ENCODE measurements at places on chromosomes 5 and 9. TPM values are rescaled to one million over a fixed set of nuclear protein-coding genes. Genes with fewer than 3 reads are reported as not detected.
A peak's percentile ranks its signal among the peaks of the same experiment; 100 is the strongest.

Gene SLCO6A1
- total RNA-seq: not detected

Gene SLC4A9
- total RNA-seq: not detected

Gene NDFIP1
- 68.2 TPM for total RNA-seq

Gene HTR1A
- not detected for total RNA-seq

Gene ENHO
- total RNA-seq: 1.6 TPM

Gene ANKRD34B
- not detected for total RNA-seq

Gene CBY3
- not detected for total RNA-seq

Gene IL7R
- 1.8 TPM for total RNA-seq

Gene SAXO1
- total RNA-seq: not detected

GRCh38 chr5:62685221-62685620, 106.6 kb downstream of the LRRC70 start:
- DNase-seq: no peak

DNA sequence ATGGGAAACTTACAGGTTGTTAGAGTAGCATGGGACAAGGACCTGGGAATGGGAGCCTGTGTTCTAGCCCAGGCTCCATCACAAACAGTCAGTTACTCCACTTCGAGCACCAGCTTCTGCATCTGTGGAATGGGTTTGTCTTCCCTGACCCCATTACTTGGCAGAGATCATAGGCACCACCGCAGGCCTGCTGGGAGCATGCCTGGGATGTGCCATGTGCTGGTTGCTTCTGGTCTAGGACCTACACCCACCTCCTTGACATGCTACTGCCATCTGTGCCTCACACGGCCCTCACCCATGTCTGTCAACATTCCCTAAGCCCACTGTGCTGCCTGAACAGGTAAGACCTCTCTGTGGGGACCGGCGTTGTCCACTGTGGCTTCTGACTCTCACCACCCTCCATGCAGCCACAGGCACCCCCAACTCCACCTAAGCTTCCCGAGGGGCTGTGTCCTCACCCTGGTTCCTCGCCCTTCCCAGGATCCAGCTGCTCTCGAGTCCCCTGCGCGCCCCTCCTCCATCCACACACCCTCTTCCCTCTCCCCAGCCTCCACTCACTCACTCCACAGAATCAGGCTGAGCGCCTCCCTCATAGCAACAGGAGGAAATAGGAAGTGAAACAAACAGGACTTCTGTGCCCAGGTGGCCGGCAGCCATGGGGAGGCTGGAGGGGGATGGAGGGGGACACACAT, 85.9 kb upstream of the FAM120A start:
- peak; percentile 35 for DNase-seq

DNA sequence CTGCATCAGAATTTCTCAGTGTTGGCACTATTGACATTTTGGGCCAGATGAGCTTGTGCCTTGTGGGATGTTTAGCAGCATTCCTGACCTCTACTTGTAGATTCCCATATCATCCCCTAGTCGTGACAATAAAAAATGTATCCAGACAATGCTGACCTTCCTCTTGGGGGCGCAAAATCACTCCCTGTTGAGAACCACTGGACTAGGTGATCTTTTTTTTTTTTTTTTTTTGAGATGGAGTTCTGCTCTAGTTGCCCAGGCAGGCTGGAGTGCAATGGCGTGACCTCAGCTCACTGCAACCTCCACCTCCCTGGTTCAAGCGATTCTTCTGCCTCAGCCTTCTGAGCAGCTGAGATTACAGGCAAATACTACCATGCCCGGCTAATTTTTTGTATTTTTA, 22.6 kb downstream of the STXBP1 start:
- no peak for DNase-seq

GRCh38 chr9:90841615-90842014, 40.0 kb downstream of the SYK start:
- DNase-seq: no peak

- DNase-seq: peak; percentile 57
Observed at GRCh38 chr5:93246090-93246855, 334.7 kb downstream of the NR2F1-AS1 start.

DNA sequence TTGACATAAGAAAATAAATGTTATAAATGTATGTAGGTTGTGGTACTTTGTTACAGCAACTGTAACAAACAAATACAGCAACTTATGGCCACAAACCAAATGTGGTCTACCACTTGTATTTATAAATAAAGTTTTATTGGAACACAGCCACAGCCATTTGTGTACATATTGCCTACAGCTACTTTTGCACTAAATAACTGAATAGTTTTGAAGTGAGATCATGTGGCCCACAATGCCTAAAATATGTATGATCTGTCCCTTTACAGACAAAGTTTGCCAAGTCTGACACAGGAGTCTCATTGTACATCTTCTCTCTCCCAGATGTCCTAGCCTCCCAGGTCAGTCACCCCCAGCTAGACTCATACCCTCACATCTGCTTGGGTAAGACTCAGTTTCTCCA, 283.6 kb upstream of the PRDM9 start:
- DNase-seq: no peak

DNA sequence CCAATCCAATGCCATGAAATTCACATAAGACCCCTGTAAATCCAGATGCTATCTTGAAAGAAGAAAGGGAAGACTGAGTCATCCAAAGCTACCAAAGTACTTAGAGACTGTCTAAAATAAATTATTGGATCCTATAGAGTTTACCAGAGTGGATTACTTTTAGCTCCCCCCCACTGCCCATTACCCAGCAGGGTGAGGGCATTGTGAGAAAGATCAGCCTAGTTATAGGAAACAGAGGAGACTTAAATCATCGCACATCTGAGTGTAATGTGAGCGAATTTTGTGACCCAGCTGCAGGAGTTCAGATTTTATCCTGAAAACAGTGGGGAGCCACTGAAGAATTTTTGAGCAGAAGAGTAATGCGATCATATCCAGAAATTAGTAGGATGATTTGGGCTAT, 1.6 kb upstream of the ENHO start:
- no peak for DNase-seq

- DNase-seq: no peak
Observed at GRCh38 chr5:93886917-93887361, 145.5 kb upstream of the POU5F2 start.

DNA sequence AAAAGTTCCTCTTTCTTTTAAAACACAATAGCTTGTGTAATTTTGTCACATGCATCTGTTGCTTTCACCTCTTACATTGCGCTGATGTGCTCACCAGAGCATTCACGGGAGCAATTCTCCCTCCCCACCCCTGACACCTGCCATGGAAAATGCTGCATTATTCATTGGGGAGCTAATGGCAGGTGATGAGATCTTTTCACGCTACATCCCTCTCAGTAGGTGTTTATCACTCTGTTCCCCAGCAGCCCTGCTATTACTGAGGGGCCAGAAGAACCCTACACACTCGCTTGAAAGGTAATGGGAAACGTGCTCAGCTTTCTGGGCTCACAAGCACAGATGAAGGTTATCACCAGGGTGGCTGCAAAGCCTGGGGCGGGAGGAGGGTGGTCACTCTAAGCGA, 398.0 kb downstream of the PSAT1 start:
- no peak for DNase-seq

DNA sequence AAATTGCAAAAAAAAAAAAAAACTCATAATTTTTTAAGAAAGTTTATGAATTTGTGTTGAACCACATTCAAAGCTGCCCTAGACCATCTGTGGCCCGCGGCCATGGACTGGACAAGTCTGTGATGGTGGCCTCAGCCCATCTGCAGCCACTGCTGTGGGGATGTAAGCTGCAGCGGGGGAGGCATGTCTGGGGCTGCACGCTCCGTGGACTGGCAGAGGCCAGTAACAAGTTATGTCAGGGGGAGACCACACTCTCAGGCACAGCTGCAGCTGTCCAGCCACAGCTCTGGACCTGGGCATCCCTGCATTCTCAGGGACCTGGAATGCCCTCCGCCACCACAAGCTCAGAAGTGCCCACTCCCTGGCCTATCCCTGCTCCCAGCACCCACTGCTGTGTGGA, 1272.3 kb upstream of the CDH9 start:
- DNase-seq: no peak

DNA sequence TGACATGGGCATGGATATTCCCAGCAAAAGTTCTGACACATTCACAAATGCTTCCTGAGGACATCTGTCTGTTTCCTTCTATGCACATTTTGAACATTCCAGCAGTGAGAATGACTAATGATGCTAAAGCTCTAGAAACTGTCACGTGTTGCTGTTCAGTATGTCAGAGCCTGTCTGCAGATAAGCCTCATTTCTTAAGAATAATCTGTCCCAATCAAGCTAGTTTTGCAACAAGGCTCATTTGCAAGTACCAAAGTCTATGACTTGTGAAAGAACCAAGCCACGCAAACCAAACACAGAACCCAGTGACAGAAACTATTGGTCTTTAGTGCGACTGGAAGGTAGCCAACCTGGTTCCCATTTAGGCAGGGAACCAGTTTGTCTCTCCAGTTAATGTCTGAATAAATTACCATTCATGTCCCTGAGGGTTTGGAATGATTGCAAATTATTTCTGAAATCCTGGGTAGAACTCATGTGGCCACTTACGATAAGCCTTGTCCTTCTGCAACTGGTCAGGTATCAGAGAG, 178.5 kb downstream of the C9orf152 start:
- DNase-seq: no peak

- DNase-seq: no peak
Observed at GRCh38 chr5:174222891-174223290, 177.4 kb downstream of the NSG2 start.

DNA sequence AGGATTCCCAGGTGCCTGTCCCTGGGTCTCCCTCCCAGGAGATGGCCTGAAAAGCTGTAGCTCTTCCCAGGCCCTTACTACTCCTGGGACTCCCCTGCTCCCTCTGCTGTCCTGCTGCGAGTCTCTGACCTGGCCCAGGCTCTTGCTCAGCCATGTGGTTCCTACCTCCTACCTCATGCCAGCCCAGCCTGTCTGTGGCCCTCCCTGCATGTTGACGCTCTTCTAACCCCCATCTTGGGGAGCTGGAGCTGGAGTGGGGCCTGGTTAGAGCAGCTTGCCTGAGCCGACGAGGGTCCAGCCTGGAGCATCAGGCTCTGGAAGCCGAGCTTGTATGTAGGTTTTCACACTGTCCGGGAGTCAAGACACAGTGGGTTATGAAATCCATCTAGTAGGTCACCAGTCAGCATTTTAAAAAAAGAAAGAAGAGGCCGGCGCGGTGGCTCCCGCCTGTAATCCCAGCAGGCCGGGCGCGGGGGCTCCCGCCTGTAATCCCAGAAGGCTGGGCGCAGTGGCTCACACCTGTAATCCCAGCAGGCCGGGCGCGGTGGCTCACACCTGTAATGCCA, 244.4 kb downstream of the FANCC start:
- DNase-seq: no peak

GRCh38 chr5:63250939-63251338, 672.3 kb downstream of the LRRC70 start:
- DNase-seq: no peak

DNA sequence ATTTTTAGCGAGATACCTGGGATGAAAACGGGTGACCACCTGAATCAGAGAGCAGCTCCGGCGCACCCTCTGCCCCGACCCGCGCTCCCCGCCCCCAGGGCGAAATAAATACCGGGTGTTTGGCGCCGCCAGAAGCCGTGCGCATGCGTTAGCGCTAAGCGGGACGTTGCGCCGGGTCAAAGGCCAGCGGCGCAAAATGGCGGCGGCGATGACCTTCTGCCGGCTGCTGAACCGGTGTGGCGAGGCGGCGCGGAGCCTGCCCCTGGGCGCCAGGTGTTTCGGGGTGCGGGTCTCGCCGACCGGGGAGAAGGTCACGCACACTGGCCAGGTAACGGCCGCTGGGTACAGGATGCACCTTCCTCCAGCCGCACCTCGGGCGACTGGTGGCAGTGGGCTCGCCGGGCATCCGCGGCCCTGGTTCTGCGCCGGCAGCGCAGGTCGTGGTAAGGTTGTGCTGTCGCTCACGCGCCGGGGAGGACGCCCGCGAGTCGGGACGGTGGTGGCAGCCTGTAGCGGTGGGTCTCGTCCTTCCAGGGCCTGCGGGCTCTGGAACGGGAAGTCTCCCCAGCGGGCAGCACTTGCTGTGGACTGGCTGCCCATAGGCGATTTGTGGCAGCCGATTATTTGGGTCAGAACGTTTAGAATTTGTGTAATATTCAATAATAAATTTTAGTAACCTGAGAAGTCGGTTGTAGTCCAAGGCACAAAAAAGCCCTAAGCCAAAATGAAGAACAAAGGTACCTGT, at the start of gene NDUFS6:
TSS of gene NDUFS6 (plus strand) at position 186 of the 745 bp plus-strand sequence. CDS start at position 197, 11 bp downstream.
- DNase-seq: peak; percentile 87

DNA sequence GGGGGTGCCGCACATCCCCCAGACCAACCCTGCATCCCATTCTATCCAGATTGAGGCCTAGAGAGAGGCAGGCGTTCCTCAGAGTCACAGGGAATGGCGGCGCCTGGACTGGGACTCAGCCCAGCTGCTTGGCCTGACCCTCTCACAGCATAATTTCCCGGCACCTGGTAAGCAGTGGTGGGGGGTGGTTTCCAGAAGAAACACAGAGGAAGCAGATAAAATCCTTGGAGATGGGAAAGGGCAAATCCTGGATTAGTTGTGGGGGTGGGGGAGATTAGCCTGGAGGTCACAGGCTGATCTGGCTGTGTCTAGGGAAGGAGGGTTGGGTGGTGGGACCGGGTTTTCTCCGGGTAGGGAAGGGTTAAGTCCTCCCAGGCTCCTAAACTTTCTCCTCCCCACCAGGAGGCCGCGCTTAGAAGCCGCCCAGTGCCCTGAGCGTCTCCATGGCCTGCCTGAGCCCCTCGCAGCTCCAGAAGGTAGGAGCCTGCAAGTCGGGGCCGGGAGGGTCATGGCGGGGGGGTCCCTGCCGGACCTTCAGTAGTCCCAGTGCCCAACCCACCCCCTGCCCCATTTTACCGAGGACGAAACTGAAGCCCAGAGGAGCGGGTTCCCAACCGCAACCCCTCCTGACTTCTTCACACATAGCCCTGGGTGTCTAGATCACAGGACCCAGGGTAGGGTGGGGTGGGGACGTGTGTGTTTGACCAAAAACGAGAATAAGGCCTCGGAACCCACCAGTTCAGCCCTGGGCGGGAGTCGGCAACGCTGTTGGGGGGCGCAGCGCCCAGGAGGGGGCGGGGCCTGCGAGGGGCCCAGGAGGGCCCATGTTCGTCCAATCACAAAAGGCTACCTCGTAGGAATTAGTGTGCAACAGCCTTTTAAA, 1.3 kb downstream of the PHYHD1 start:
- DNase-seq: peak; percentile 87

- DNase-seq: no peak
Observed at GRCh38 chr5:37495210-37495609, 116.1 kb downstream of the WDR70 start.

DNA sequence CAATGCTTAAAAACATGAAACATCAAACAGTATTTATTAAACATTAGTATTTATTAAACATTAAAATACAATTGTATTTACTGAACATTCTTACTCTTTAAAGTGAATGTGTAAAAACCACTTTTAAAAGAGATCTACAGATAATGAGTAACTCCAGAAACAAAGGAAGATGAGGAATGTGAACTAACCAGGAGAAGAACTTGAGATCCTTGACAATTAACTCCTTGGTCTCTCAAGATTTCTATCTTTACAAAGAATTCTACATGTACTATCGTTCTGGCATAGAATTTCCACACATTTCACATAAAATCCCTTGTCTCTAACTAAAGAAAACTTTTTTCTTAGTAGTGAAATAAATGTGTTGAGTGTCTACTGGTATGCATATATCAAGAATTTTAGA, 28.7 kb upstream of the IFNE start:
- DNase-seq: no peak

GRCh38 chr9:127181315-127181580, 58.8 kb upstream of the ANGPTL2 start:
- no peak for DNase-seq

- peak; percentile 86 for DNase-seq
Observed at GRCh38 chr9:130235558-130236435, 29.8 kb upstream of the HMCN2 start.

- DNase-seq: no peak
Observed at GRCh38 chr9:107213561-107214028, 69.5 kb upstream of the RAD23B start.
